ENCODE measurements at places on chromosomes 1 and 21.

DNA sequence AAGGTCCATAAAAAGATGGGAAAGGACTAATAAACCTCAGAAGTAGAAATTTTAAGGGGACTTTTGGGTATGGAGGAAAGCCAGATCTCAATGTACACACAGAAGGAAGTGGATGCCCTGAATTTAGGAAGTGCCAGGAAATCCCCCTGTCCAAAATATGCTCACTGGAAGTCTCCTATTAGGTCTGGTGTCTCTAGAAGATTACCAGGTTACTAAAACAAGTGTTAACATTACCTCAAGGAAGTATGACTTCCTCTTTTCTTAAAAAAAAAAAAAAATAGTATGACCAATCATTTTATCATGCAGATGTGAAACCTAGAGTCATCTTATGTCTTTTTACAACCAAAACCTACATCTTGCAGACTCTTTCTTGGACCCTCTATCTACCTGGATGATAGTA, 30.7 kb downstream of the CD58 start:
- DNase-seq = no peak

DNA sequence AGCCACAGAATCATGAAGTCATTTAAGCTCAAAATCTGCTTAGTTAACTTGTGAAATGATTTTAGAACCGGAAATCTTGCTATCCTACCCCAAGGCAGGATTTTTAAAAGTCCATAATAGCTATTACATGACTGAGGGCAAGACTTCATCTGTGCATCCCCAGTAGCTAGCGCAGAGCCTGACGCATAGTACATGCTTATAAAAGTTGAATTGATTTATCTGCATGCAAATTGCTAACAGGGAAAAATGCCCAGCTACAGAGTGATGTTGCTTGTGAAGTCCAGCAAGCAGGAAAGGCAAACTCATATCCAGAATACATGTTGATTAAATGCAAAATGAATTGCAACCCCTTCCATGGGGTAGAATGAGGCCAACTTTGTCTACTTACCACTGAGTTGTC, 8.1 kb upstream of the MAP1LC3C start:
- DNase-seq = no peak

DNA sequence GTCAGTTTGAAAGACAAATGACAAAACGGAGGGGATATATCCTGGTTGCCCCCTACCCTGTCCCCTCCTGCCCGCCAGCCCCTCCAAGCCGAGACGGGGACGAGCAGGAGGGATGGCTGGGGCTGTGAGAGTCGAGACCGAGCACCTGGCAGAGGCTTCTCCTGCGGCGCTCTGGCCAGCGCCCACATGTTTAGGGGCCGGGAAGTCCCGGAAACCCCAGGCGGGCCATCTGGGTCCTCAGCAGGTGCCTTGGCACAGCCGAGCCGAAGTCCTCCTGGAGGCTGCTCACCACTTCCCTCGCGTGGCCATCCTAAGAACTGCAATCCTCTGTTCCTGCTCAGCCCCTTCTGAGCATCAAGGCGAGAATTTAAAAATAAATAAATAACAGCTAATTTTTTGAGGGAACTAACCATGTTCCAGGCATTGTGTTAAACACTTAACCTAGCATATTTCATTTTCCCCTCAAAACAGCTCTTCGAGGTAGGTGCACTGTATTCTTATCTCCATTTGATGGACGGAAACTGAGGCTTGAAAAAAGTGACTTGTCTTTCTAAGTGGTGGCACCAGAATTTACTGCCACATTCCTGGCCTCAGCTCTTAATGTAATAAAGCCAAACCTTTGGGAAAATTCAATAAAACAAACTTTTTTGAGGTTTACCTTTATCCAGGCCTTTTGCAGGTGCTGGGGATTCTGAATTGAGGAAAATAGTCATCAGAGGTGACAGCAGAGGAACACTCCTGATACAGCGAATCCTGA, 3.5 kb upstream of the RIMS3 start:
- peak; percentile 44 for DNase-seq

DNA sequence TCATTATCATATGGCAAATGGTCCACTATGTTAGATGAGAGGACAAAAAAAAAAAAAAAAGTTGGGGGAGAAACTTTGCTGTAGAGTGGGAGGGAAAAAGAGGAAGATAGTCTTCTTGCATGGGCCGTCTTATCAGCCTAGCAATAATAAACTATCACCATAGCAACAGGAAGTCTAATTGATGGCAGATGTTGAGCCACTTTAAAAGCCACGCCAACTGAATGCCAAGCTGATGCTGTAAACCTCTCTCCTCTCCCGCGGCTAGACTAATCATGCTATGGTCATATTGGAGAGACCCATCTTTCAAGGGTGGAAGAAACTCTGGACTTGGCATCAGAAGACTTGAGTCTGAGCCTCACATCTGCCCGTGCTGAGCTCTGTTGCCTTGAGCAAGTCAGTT, 122.2 kb upstream of the HOOK1 start:
- no peak for DNase-seq

GRCh38 chr21:32613436-32614043, 1.4 kb upstream of the CFAP298 start:
- DNase-seq = no peak

- no peak for DNase-seq
These were observed 950 bp upstream of the LRP8 start for GRCh38 chr1:53328541-53329499.

DNA sequence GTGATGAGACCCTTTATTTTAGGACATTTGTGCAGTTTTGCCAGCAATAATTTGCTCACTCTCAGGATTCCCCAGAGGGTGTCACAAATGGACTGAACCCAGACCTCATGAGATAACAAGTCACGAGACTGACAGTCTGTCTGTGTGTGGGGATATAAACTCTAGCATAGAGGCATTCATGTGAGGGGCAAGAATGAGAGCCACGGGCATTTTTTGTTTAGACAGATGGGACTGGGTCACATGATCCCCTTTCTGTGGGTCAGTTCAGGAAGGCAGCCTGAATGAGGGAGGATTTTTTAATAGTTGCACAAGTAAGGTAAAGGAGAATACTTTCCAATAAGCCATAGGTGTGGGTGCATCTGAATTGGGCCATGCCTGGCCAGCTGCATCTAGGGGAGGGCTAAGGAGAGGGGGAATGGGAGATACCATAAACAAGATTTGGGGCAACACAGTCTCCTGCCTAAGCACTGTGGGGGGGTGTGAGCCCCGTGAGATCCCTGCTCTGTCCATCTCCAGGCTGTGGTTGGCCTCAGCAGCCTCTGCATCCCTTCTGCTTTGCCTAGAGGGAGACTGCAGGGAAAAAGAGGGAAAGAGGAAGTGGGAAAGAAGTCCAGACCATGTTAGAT, 66.6 kb downstream of the NAV1 start:
- DNase-seq = no peak

- no peak for DNase-seq
These were observed 5.7 kb downstream of the FBLIM1 start for GRCh38 chr1:15764269-15764764.

DNA sequence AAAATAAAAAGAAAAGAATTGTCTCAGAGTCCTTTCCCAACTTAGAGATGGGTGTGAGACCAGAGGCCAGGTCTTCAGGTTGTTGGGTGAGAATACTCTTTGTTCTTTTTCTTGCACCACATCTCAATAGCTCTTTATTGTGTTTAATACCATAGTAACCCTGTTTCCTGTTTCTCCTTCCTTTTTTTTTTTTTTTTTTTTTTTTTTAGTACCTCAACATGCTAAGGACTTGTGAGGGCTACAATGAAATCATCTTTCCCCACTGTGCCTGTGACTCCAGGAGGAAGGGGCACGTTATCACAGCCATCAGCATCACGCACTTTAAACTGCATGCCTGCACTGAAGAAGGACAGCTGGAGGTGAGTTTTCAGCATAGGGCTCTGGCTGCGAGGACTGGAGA, 24.4 kb downstream of the CELF3 start:
- DNase-seq = no peak

DNA sequence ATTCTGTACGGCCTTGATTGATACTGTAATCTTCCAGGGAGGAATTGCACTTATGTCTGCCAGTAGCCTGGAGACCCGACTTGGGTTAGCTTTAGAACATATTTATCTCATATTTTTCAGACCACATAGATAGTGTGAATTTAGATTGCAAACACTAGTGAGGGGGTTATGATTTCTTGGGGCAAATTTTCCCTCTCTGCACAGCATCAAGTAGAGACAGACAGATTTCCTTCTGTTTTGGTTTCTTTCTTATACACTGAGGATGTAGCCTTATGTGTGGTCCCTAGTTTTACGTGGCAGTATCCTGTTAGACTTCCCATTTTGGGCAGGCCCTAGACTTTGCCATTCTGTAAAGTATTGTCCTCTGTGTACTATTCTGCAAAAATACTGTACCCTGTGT, 29.0 kb downstream of the SOAT1 start:
- no peak for DNase-seq

DNA sequence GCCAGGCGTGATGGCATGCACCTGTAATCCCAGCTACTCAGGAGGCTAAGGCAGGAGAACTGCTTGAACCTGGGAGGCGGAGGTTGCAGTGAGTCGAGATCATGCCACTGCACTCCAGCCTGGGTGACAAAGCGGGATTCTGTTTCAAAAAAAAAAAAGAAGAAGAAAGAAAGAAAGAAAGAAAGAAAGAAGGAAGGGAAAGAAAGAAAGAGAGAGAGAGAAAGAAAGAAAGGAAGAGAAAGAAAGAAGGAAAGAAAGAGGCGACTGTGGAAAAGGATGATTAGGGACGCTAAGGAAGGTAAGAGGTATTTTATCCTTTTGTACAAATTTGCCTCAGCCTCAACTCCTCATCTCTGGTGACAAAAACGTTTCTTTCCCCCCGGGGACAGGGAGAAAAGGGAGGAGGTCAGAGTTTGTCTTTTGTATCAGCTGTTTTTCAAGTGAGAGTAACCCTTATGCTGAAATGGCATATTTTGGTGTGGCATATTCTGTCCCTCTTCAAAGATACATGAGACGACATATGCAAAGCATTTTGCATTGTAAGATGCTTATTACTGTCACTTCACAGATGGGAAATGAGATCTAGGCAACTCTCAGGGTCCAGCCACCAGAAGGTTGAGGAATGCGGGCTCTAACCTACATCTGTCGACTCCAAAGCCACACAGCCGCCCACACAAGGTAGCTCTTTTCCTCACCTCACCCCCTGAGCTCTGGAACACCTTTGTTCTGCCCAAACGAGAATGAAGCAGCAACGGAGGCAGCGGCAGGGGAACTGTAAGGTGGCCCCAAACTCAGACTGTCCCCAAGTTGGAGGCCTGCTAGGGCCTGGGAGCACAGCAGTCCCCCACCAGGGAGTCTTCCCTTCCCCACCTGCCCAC, 38.0 kb downstream of the NUAK2 start:
- no peak for DNase-seq

DNA sequence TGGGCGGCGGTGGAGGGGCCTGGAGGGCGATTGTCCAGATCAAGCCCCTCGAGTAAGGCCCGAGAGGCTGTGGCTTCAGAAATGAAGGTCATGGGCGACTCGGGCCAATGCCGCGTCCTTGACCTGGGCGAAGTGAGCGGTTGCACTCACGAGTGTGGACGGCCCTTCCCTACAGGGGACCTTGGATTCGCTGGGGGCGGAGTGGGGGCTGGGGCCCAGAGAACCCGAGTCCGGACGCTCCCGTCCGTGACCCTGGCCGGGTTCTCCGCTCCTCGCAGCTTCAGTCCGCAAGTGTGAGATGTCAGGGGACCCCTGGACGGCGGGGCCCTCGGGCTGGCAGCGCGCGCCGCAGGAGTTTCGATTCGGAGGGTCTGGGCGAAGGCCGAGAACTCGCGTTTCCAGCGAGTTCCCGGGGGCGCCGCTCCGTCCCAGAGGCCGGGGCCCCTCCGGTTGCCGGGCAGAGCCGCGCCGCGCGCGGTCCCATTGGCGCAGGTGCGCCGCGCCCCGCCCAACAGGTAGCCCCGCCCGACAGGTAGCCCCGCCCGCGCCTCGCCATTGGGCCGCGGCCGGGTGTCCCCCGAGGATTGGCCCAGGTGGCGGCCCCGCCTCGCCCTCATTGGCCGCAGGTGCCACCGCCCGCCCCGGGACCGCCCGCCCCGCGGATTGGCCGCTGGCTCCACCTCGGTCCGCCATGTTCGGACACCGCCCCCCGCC, at the start of gene PRKCZ:
TSS of gene PRKCZ (plus strand) at position 694 of the 714 bp plus-strand sequence. CDS start 220 bp downstream, outside the sequence.
- peak; percentile 84 for DNase-seq

GRCh38 chr1:67687649-67688048, 2.6 kb downstream of the GADD45A start:
- DNase-seq = peak; percentile 37

DNA sequence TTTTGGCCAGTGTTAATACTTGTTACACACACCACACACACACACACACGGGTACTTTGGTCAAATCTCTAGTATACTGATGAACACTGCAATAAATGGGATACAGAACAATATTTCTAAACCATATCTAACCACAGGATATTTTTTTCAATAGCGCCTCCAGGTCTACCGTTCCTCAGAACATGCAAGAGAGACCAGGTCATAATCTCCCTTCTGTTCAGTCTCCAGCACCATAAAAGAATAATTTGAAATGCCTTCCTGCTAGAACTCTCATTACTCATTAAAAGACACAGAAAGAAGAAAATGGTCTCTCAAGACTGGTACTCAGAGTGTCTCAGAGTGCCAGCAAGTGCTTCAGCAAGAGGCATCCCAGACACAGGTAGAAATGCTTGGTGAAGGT, 11.5 kb upstream of the SLC44A3 start:
- DNase-seq = no peak

- no peak for DNase-seq
These were observed 183.8 kb upstream of the ARHGEF16 start for GRCh38 chr1:3270403-3271245.

DNA sequence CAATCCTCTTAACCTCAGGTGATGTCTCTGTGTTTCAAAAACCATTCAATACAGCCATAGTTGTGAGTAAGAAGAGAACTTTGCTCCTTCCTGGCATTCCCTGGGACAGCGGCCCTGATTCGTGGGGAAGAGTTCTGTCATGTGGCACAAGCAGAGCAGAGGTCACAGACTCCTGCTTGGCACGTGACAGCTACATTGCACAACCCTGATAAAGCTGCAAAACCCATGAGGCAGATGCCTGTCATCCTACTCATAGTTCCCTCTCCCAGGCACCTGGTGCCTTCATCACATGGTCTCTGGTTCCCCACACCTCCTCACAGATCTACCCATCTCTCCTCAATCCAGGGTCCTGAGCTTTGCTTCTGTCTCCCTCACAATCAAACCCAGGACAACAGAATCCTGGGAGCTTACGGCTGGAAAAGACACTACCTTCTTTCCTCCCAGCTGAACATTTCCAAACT, 70.8 kb downstream of the PLPP3 start:
- peak; percentile 98 for DNase-seq

GRCh38 chr21:43193651-43194302, 25.0 kb downstream of the CRYAA start:
- DNase-seq = no peak

DNA sequence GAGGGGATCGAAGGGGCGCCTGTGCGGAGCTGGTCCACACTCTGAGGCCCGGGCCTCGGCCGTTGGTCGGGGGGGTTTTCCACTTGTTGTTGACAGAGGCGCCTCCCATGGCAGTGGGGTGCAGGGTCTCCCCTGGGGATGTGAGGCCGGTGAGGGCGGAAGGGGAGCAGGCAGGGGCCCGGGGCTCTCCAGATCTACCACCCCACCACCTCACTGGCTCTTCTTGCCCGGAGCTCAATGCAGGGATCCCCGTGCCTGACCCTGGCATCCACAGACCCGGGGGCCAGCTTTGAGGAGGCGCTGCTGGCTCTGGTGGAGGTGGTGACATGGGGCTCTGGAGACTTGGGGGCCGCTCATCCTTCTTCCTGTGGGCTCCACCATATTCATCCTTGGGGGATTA, 7.1 kb upstream of the PEX10 start:
- DNase-seq = no peak

Measured in HepG2 (cell line).